GM12891 (cell line): ENCODE measurements at places on chromosomes 6 and 20.

DNA sequence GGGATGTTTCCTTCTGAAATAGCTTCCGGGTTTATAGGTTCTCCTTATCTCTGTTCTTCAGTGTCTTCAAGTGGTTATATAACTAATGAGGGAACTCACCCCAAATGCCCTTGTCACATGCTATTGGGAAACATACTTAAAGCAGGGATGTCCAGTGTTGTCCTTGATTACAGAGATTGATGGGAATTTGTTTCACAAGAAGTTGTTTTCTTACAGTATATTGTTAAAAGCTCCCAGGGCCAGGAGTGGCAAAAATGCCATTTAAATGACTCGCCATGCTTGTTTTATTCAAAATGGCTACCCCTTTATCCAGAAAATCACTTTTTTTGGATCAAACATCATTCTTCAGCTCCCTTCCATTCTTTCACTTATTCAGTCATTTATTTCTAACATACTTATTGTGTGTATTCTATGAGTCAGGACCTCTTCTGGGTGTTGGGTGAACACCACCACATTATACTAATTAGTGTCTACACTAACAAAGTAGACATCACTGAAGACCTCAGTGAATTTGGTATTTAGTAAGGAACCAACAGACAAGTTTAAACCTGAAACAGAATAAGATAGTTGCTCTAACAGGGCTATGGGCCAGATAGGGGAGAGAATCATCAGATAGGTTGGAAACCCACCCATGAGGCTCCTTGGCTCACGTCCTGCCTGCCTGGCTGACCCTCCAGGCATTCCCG is 791.1 kb downstream of the MAFB start:
- DNase-seq, result no peak

- DNase-seq, result no peak
These were observed 85.7 kb downstream of the RFPL4B start for GRCh38 chr6:112432853-112433252.

DNA sequence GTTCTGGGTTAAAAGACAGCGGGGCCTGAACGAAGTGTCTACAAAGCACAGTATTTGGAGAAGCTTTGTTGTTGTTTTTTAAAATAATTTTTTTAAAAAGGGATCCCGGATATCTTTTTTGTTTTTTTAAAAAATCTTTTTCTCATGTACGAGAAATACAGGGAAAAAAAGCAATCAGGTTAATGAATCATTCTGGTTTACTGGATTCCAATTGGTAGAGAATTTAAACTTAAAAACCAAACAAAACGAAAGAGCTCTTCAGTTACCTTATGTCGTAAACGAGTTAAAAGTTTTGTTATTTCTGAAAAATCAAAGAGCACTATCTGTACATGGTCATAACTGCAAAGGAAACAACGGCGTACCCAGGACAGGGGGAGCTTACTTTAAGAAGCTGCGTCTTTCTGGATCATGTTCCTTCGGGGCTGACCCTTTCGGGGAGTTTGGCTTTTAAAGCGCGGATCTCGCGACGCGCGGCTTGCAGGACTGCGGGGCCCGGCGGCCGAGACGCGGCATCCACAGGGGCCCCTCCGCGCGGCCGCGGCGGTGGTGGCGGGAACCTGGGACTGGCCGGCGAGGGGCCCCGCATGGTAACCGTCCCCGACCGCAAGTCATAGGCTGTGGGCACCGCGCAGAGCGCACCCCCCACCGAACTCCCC is 927 bp downstream of the IL20RA start:
- DNase-seq, result peak; percentile 16

DNA sequence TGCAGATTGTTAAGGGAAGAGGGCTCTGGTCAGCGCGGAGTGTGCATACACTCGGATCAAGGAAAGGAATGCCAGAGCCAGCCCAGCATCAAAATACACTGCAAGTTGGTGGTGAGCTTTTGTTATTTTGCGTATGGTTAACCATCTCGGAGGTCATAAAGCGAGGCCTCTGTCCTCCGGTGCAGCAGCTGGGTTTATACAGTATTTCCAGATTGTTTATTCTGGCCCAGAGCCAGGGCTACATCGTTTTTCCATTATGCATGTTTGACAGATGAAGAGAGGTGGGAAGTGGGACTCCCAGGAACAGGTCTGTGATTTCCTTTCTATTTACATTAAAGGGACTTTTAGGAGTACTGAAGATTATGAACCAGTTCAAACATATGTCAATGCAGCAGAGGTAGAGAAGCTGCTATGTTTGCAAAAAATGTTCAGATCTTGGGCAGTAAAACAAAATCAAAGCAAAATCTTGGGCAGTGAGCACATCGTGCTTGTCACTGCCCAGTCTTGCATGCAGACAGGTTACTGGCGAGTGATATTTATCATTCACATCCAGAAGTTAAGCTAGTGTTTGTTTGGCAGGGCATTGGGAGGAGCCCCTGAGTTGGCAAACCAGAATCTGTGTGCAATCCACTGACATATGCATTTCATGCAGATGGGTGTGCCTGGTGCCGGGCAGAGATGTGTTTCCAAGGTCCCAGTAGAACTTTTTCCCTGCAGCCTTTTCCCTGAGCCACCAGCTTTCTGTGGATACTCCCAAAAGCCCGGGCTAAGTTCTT is 256.3 kb upstream of the TAB2 start:
- no peak for DNase-seq

GRCh38 chr20:9852566-9852965 is 13.7 kb upstream of the PAK5 start:
- DNase-seq, result no peak

DNA sequence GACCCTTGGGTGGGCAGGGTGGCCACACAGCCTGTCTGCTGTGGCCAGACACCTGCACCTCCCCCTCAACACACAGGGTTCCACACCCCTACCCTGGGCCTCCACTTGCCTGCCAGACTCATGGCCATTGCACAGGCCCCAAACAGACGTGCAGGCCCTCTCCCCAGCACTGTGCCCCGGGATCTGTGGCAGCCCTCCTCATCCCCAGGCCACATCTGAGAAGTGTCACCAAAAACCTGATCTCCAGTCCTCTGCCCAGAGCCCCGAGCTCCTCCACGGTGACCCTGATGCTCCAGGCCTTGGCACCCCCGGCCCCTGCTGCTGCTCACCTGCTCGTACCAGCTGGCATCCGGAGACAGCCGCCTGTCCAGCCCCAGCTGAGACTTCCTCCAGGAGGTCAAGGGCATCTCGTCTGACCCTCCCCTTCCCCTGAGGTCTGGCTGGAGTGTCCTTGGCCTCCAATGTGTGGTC is 160.1 kb downstream of the DLL1 start:
- DNase-seq, result no peak

GRCh38 chr20:8399947-8400346 is 267.9 kb downstream of the PLCB1 start:
- no peak for DNase-seq

GRCh38 chr6:54695815-54696214 is 150.8 kb upstream of the FAM83B start:
- no peak for DNase-seq

GRCh38 chr20:57938158-57939108 is 228.6 kb upstream of the PMEPA1 start:
- DNase-seq, result no peak

DNA sequence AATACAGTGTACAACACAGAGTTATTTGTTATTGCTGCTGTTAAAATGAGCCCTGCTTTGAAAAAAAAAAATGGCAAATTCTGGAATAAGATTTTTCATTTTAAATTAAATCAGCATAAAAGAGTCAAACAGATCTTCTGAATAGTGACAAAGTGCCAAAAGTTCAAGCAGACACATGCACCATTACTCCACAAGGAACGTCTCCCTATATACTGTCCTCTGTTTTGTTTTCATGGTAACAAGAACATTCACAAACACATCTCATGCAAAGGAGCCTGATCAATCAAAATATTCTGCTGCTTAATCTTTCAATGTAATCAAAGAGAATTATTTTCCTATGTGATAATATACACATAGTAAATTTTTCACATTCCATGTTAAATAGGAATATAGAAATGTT is 2.7 kb downstream of the HIVEP2 start:
- DNase-seq, result no peak

- DNase-seq, result no peak
These were observed 38.7 kb upstream of the AFDN start for GRCh38 chr6:167787896-167788562.

- no peak for DNase-seq
These were observed 6.6 kb downstream of the TM9SF4 start for GRCh38 chr20:32116079-32116521.
